PC-9 (cell line): ENCODE measurements at places on chromosomes 5 and 9. TPM values are rescaled to one million over a fixed set of nuclear protein-coding genes. Genes with fewer than 3 reads are reported as not detected.

DNA sequence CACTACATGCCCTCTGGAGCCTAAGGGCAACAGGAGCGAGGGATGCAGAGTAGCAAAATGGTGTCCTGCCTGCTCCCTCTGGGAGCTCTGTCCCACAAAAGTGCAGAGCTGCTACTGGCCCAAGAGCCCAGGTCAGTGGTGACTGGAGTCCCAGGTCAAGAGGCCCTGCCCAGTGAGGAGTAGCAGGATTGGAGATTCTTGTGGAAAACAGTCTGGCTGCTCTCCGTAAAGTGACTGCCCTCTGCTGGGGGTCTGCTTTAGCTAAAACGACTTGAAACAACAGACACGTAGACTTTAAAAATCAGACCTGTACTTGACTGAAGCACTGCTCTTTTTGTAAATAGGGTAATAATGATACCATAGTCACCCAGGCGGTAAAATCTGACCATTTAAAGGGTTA lies 917.0 kb downstream of the MAT2B start:
- no peak overlapping the region for H3K4me3 ChIP-seq
- H3K36me3 ChIP-seq = no peaks in the 10 kb centered on the region
- DNase-seq = no peak
- H3K27me3 ChIP-seq = no peaks in the 10 kb centered on the region
- H3K27ac ChIP-seq = no peak overlapping the region
- no peaks in the 10 kb centered on the region for H3K4me1 ChIP-seq

GRCh38 chr9:70873506-70873905 lies 247.9 kb downstream of the TRPM3 start:
- DNase-seq = no peak
- no peaks in the 10 kb centered on the region for H3K36me3 ChIP-seq
- no peak overlapping the region for H3K27ac ChIP-seq
- H3K4me3 ChIP-seq = no peak overlapping the region

- H3K27ac ChIP-seq = no peak overlapping the region
- no peak for DNase-seq
- no peaks in the 10 kb centered on the region for H3K27me3 ChIP-seq
- no peaks in the 10 kb centered on the region for H3K4me1 ChIP-seq
- no peak overlapping the region for H3K4me3 ChIP-seq
- no peaks in the 10 kb centered on the region for H3K36me3 ChIP-seq
Measured at GRCh38 chr5:129630101-129630500, 117.8 kb upstream of the MINAR2 start.

GRCh38 chr5:163755505-163755904 lies 250.1 kb downstream of the MAT2B start:
- H3K36me3 ChIP-seq = no peaks in the 10 kb centered on the region
- H3K27me3 ChIP-seq = no peaks in the 10 kb centered on the region
- H3K27ac ChIP-seq = no peak overlapping the region

DNA sequence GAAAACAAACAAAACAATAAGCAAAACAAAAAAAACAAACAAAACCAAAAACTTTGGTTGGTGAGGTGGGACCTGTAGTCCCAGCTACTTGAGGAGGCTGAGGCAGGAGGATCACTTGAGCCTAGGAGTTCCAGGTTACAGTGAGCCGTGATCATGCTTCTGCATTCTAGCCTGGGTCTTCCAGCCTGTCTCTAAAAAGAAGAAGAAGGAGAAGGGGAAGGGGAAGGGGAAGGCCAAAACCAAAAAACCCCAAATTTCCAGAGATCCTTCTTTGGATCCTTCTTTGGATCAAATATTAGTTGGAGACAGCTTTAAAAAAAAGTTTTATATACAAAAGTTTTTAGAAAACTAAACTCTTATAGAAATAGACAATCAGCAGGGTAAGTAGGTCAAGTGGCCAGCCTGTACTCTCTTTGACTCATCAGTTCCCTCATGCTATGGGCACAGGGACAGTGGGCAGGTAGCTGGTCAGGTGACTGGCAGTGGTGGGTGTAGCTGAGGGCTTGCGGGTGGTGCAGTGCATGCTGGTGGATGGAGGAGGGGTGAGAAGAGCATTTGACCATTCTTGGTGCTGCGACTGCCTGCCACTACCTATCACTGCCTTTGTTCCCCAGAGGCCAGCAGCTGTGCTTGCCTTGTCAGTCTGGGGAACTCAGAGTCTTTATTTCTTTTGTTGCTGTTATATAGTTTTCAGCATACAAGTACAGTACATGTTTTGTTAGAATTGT lies 12.6 kb downstream of the RCL1 start:
- no peak overlapping the region for H3K27ac ChIP-seq
- no peaks in the 10 kb centered on the region for H3K36me3 ChIP-seq
- no peak for DNase-seq
- no peaks in the 10 kb centered on the region for H3K27me3 ChIP-seq
- H3K4me1 ChIP-seq = no peaks in the 10 kb centered on the region

GRCh38 chr5:80146046-80146445 lies 109.8 kb downstream of the SERINC5 start:
- peaks cover 50% of the 10 kb centered on the region for H3K36me3 ChIP-seq
- H3K27ac ChIP-seq = no peak overlapping the region
- H3K4me1 ChIP-seq = no peaks in the 10 kb centered on the region
- H3K27me3 ChIP-seq = no peaks in the 10 kb centered on the region

DNA sequence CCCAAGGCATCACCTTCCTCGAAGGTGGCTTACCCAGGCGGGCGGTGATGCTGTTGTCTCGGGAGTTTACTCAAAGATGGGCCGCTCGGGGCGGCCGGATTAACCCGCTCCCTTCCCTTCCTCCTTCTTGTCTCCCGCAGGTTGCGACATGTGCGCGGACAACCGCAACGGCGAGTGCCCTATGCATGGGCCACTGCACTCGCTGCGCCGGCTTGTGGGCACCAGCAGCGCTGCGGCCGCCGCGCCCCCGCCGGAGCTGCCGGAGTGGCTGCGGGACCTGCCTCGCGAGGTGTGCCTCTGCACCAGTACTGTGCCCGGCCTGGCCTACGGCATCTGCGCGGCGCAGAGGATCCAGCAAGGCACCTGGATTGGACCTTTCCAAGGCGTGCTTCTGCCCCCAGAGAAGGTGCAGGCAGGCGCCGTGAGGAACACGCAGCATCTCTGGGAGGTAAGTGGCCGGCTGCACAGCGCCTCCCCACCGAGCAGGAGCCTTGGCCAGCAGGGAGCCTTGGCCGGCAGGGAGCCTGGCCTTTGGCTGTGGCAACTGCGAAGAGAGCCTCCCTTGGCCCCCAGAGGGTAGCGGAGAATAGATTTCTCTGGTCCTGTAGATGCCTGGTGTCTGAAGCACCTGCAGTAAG lies 10.6 kb downstream of the PRDM6 start:
- H3K36me3 ChIP-seq = no peaks in the 10 kb centered on the region
- no peaks in the 10 kb centered on the region for H3K27me3 ChIP-seq
- H3K27ac ChIP-seq = no peak overlapping the region
- no peak for DNase-seq
- no peaks in the 10 kb centered on the region for H3K4me1 ChIP-seq

GRCh38 chr9:137138722-137139467 lies at the start of gene GRIN1:
Gene GRIN1 (plus strand): TSS chr9:137139154. CDS start chr9:137139487, 333 bp downstream.
- H3K4me3 ChIP-seq = no peak within 1 kb of the TSS
- no peak within 1 kb of the TSS for H3K27ac ChIP-seq
- H3K27me3 ChIP-seq = peaks cover 22% of the 10 kb centered on the region; the same call in 1 of the 2 replicates
- no peaks in the 10 kb centered on the region for H3K36me3 ChIP-seq

GRCh38 chr5:67246546-67247268 lies 50.1 kb upstream of the CD180 start:
- H3K4me3 ChIP-seq = no peak overlapping the region
- no peak overlapping the region for H3K27ac ChIP-seq
- no peaks in the 10 kb centered on the region for H3K4me1 ChIP-seq
- 0 out of 2 replicates have a peak, but pooled peaks cover 3% of the 10 kb centered on the region for H3K27me3 ChIP-seq
- DNase-seq = no peak

- H3K4me3 ChIP-seq = no peak overlapping the region
- no peaks in the 10 kb centered on the region for H3K27me3 ChIP-seq
- DNase-seq = no peak
Measured at GRCh38 chr9:137406876-137407589, 15.9 kb downstream of the EXD3 start.

DNA sequence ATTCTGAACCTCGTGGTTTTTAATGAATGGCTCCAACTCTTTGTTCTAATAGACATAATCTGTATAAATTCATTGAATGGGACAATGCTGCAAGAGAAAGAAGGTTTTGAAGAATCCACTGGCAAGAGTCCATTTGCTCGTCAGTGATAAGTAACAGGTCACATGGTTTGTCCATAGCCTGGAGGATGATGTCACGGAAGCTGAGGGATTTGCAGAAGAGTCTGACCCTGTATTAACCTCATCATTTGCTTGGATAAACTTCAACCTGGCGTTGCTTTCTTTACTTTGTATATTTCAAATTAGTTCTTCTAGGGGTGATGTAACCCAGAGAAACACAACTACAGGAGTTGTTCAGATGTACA lies 197.4 kb downstream of the GAS1 start:
- H3K4me1 ChIP-seq = no peaks in the 10 kb centered on the region
- no peak overlapping the region for H3K4me3 ChIP-seq
- no peak overlapping the region for H3K27ac ChIP-seq
- H3K27me3 ChIP-seq = no peaks in the 10 kb centered on the region
- no peak for DNase-seq

- H3K4me1 ChIP-seq = peaks cover 17% of the 10 kb centered on the region
- H3K4me3 ChIP-seq = peak within 1 kb of the TSS; percentile 84
- H3K27ac ChIP-seq = peak within 1 kb of the TSS; percentile 66
- H3K27me3 ChIP-seq = no peaks in the 10 kb centered on the region
Measured at GRCh38 chr9:96655198-96655851, at the start of gene PRXL2C. Gene PRXL2C (minus strand): TSS chr9:96655317. CDS start chr9:96655281, 36 bp downstream.

- no peaks in the 10 kb centered on the region for H3K27me3 ChIP-seq
- no peaks in the 10 kb centered on the region for H3K4me1 ChIP-seq
- H3K27ac ChIP-seq = no peak overlapping the region
- H3K36me3 ChIP-seq = peaks cover 26% of the 10 kb centered on the region
- no peak overlapping the region for H3K4me3 ChIP-seq
- DNase-seq = no peak
Measured at GRCh38 chr9:132919614-132920268, 24.7 kb downstream of the TSC1 start.

DNA sequence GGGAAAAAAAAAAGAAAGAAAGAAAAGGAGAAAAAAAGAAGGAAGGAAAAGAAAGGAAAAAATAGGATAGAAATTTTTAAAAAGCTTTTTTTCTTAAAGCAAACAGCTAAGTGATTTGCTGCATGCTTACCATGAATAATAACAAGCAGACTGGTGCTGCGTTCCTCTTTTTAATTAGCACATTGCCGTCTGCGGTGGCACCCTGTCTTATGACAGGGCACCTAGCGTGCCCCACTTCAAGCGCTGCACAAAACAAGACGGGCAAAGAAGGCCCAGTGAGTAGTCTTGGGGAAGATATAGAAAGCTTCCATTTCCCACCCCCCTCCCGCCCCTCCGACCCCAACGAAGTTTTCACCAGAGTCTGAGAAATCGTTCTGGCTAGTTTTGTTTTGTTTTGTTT lies 513.9 kb downstream of the ZNF608 start:
- no peaks in the 10 kb centered on the region for H3K27me3 ChIP-seq
- no peak for DNase-seq
- no peak overlapping the region for H3K4me3 ChIP-seq
- no peaks in the 10 kb centered on the region for H3K4me1 ChIP-seq
- no peak overlapping the region for H3K27ac ChIP-seq
- no peaks in the 10 kb centered on the region for H3K36me3 ChIP-seq

DNA sequence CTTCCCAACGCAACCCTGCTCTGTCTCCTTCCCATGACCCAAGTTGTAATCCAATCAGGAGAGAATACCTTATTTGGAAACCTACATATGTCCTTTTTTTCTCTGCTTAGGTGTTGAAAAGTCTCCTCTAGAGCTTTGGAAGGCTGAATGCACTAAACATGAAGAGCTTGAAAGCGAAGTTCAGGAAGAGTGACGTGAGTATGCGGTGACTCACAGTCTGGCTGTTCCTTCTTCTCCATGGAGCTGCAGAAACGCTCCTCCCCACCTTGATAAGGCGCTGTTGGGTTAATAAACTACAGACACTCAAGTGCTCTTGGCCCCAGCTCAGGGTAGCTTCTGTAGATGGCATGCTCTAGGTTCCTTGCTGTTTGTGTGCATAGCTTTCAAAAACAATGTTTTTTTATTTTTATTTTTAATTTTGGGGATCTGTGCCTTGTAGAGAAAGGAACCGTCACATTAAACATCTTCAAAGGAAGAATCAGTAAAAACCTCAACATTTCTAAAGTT lies 30.7 kb downstream of the RAI14 start:
- peak; percentile 88 for DNase-seq
- H3K4me1 ChIP-seq = peaks cover 58% of the 10 kb centered on the region
- peak overlapping the region; percentile 34 for H3K27ac ChIP-seq

The MBLAC2 gene
- total RNA-seq = 4.3 and 4.6 TPM in 2 replicates

The ZMYND19 gene
- 47.7 and 49.2 TPM in 2 replicates for total RNA-seq

The SARDH gene
- total RNA-seq = 9.9 and 11.3 TPM in 2 replicates

The NTRK2 gene
- not detected in 2 replicates for total RNA-seq

The PCAT7 gene
- 3.8 and 3.9 TPM in 2 replicates for total RNA-seq

The WNK2 gene
- total RNA-seq = 44.6 and 61.3 TPM in 2 replicates

The PARP8 gene
- 15.8 and 17.6 TPM in 2 replicates for total RNA-seq

The MYORG gene
- 3.0 and 3.1 TPM in 2 replicates for total RNA-seq
